ENCODE measurements at places on chromosomes 11 and 22.

DNA sequence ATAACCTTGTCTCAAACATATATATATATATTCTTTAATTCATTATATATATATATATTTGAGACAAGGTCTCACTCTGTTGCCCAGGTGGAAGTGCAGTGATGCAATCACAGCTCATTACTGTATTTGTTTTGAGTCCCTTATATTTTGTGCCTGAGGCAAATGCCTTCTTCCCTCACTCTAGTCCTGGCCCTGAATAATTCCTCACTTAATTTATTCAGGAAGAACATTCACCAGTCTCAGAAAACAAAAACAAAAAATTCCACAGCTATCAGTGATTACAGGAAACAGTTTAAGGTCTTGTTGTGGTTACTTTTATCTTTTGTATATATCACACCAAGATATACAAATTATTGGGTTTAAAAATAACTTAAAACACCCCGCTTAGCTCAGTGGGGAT is 155.7 kb downstream of the CWF19L2 start:
- no peak for DNase-seq

DNA sequence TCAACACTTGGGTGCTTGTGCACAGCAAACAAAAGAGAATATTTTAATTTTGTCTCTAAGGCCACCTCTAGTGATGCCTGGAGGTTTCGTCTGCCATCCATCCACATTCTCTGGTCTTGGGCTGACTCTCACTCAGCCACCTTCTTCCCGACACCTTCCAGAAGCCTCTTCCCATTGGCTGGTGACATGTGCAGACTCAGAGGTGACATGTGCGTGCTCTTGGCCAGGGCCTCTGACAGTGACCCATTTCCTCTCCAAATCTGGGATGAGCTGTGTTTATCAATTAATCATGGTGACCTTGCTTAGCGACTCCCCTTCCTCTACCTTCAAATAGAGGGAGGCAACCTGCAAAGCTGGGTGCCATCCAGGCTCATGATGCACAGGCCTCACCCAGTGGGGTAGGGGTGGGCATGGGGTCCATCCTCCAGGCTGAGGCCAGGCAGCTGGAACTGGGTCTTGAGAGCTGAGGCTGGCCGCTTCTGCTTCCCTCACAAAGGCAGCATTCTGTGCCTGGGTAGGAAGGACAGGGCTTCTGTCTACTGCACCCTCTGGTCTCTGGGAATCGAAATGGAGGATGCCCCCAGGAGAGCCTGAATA is 91.8 kb downstream of the DHCR7 start:
- no peak for DNase-seq

DNA sequence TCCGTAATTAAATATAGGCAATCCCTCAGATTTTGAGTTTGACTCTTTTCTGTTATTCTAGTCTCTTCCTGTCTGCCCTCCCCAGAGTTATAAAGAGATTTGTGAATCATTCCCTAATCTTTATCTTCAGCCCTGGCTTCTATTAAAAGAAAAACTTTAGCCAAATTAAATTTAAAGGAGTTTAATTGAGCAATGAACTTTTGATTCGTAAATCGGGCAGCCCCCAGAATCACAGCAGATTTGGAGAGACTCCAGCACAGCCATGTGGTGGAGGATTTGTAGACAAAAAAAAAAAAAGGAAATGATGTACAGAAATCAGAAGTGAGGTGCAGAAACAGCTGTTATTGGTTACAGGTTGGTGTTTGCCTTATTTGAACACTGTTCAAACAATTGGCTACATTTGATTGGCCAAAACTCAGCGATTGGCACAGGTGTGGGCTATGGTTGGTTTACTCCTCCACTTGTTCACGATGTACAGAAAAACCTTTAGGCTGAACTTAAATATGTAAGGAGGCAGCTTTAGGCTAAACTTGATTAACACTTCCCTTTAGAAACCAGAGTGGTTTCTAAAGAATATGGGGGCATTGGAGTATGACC is 2.3 kb upstream of the ALKBH8 start:
- DNase-seq = no peak

GRCh38 chr22:37174964-37175363 is 13.1 kb downstream of the C1QTNF6 start:
- no peak for DNase-seq

GRCh38 chr22:27107824-27108223 is 450.4 kb downstream of the MIAT start:
- DNase-seq = no peak

GRCh38 chr11:4891996-4892640 is 10.4 kb downstream of the OR51T1 start:
- no peak for DNase-seq

DNA sequence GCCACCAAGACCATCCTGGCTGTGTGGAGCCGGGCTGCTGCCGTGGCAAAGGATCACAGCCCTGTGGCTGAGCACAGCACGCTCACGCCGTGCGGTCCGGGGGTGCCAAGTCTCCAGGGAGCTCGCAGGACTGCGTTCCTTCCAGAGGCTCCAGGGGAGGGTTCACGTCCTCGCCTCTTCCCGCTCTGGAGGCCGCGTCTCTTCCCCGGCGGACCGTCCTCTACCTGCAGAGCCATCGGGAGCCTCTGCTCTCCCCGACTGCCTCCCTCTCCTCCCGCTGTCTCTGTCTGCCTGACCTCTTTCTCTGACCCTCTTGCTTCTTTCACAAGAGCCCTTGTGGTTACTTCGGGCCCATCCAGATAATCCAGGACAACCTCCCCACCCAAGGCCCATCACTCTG is 11.4 kb upstream of the MUC5AC start:
- no peak for DNase-seq

GRCh38 chr22:44129619-44129976 is 51.1 kb upstream of the PARVG start:
- DNase-seq = no peak

GRCh38 chr22:19975707-19976035 is 34.1 kb upstream of the TXNRD2 start:
- no peak for DNase-seq

GRCh38 chr11:12088047-12088481 is 22.3 kb upstream of the MICAL2 start:
- no peak for DNase-seq

DNA sequence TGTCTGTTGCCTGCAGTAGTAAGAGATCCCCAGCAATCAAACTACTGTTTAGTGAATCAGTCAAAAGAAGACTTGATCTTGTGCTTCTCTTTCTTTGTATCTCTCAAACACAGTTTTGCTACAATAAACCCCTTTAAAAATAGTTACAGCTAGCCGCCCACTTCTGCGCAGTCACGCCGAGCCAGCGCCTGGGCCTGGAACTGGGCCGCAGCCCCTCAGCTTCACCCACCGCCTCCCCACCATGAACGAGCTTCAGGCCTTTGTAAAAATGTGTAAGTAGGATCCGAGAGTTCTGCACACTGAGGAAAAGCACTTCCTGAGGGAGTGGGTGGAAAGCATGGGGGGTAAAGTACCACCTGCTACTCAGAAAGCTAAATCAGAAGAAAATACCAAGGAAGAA is 60.5 kb downstream of the CWC15 start:
- DNase-seq = no peak

GRCh38 chr22:42383287-42383686 is 48.9 kb downstream of the NFAM1 start:
- DNase-seq = no peak

DNA sequence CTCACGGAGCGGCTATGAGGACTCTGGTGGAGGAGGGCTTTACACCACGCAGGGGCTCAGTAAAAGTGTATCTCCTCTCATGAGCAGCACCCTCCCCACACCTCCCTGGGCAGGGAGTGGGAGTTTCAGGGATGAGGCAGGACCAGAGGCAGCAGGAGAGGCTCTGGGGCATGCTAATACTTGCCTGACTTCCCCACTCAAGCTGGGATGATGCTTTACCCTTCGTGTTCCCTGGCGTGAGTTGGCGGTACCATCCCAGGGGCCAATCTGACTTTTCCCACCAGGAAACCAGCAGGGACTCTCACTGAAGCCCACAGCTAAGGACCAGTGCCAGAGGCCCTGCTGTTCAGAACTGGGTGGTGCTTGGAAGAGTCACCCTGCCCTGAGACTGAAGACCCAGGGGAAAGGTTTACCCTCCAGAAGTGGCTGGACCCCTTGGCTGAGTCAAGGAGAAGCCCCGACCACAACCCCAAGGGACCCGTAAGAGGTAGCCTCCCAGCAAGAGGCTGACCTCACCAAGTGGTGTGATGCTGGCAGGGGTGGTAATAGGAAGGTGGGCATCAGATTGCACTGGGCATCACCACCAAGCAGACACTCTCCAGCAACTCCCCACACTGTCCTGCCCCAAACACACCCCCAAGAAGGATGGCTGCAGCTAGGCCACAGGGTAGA is 65.6 kb downstream of the THAP12 start:
- DNase-seq = no peak

All from activated naive CD4-positive, alpha-beta T cell treated with anti-CD3 and anti-CD28 coated beads, Interleukin-2, amount 50 U/mL, for 72 hours (primary cell).